ENCODE measurements at places on chromosomes 2 and 18.

DNA sequence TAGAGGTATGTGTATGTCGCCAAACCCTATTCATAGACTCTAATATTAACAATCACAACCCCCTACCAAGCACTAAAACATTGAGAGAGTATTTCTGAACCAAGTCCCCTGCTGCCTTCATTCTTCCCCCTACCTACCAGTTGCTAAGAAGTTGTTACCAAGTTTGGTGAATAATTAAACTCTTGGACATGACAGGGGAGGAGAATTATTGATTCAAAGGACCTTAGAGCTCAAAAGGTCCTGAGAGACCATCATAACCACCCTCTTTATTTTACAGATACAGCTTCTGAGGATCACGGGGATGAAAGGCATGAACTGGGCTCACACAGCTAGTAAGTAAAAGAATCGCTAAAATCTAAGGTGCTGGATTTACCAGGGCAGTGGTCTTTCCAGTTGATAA, 204.1 kb downstream of the PIK3C3 start:
- DNase-seq, result no peak

DNA sequence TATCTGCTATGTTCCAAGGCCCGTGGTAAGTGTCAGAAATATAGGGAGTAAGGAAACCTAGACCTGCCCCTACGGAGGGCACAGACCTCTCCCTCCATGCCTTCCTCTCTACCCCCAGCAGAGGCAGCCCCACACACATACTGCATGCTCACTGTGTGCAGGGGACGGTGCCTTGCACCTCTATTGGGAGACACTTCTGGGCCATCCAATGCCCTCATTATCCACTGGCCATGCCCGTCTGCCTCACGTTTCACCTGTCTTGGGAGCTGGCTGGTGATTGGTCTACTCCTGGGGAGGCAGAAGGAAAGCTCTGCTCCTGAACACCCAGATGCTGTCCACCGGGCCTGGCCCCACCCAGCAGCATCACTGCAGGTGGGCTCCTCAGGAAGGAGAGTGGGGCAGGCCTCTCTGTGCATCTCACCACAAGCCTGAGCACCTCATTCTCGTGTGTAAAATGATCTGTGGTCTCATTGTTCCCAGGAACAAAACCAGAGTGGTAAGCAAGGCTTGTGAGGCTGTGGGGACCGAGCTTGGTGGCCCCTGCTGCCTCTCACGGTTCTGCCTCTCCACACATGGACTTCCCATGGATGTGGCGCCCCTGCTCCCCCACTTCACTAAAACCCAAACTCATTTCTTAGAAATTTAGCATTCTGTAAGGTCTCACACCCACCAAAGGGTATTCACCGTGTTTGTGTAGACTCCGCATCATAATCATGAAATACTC, 312.5 kb upstream of the HS6ST1 start:
- DNase-seq, result no peak

GRCh38 chr2:49286726-49287125, 132.4 kb upstream of the FSHR start:
- no peak for DNase-seq

GRCh38 chr2:191860760-191861466, 14.0 kb upstream of the CAVIN2 start:
- no peak for DNase-seq

DNA sequence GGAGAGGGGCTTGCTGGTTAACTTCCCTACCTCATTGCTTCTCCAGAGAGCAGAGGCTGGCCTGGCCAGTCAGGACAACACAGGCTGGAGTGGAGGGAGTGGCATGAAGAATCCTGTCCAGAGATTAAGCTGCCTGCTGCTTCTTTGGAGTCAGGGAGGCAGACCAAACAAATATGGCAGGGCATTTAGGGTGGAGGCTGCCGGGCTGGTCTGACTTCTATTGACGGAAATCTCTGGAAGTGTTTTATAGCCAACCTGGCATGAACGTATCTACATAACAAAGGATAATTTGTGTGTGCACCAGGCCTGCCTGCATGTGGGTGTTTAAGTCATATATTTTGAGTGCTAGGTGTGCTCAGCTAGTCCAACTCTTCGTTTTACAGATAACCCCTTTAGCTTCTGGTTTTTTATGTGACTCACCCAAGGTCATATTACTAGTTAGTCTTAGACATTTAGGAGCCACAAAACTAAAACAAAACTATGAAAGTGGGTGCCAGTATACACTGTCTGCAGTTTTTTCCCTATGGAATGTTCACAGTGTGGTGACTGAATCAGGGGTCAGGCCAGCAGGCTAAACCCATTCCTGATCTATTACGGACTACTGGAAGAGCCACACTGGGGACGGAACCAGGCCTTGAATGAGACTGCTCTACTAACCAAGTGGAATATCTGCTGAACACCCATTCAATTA, 5.5 kb downstream of the NPC1 start:
- peak; percentile 58 for DNase-seq

- no peak for DNase-seq
These were observed 130.5 kb upstream of the CTDP1 start for GRCh38 chr18:79548986-79549637.

All from AG04450 (cell line).